Astrocyte of the spinal cord (primary cell): ENCODE measurements at places on chromosomes 7 and 10.

DNA sequence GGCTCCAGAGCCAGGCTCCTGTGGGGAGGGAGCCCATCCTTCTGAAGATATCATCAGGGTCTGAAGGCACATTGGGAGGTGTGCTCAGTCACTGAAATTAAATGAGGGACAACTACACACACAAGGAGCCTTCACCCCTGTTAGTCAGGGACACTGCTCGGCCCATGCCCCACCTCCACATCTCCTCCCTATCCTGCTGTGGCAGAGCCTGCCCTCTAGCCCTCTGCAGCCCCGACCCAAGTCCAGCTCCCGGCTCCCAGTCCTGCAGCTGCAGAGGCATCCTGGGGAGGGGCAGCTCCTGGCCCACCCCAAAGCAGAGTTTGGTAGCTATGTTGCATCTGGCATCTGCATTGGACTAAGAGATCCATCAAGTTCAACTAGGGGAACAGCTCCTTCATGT lies 136.3 kb downstream of the ZNF248 start:
- DNase-seq, result no peak

DNA sequence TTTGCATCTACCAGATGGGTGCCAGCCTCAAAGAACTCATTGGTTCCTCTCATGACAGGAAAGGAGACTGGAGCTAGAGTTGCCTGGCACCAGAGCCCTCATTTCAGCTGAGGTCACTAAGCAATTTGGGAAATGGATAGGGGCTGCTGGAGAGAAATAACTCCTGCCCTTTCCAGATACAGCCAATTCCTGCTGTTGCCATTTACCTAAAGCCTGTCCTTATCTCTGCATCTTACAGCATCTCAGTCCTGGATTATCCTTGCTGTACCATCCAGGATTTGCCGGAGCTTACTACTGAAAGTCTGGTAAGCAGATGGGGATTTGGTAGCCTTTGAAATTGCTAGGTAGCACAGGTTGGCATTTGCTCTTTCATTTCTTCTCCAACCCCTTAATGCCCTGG lies 31.9 kb upstream of the SMKR1 start:
- no peak for DNase-seq

DNA sequence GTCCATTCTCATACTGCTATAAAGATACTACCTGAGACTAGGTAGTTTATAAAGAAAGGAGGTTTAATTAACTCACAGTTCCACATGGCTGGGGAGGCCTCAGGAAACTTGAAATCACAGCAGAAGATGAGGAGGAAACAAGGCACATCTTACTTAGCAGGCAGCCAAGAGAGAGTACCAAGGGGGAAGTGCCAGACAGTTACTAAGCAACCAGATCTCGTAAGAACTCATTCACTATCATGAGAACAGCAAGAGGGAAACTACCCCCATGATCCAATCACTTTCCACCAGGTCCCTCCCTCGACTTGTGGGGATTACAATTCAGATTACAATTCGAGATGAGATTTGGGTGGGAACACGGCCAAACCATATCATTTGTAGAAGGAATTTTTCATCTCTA lies 36.3 kb downstream of the NHLRC2 start:
- DNase-seq, result no peak

DNA sequence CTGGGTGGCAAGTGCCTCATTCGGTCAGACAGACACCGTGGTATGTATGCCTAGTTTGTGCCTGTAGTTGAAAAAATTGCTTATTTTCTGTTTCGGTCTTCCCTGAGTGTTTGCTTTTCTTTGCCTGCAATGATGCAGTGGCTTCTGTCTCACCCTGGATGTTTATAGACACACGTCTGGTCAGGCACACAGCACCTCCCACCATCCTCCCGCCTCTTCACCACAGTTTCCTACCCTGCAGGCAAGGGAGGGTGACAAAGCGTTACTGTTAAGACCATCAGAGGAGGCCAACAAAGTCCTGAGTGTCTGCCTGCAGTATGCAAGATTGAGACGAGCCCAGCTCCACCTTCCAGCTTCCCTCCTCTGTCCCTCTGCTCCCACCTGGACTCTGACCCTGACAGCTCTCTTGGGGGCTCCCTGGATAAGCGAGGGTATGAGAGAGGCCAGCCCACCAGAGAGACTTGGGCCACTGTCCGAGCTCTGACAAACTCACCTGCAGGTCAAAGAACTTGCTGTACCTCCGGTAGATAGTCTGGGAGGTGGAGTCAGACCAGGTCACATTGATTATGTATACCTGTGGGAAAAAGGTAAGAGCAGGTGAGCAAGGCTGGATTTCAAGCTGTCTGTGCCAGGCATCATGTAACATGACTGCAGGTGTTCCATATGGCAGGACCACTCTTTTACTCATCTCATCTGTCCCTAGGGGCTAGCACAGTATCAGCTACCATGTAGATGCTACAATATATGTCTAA lies 54.4 kb downstream of the SH3PXD2A start:
- no peak for DNase-seq

GRCh38 chr7:101179713-101180112 lies 380 bp downstream of the NAT16 start:
- no peak for DNase-seq

DNA sequence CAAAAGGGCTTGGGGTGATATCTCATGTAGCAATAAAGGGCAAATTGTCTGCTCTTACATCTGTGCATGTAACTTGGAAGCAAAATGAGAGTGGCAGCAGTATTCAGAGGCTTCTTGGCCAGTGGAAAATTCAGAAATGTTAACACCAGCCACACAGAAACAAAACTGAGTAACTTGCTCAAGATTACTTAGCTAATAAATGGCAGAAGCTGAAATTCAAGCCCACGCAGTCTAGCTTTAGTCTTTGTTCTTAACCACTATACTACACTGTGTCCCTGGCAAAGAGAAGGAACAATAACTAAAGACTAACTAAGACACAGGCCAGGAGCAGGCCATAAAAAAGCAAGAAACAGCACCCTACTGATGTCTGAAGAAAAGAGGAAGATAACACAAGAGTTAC lies 185.9 kb upstream of the ASAH2 start:
- no peak for DNase-seq

GRCh38 chr10:104330168-104331110 lies 7.8 kb downstream of the ITPRIP start:
- peak; percentile 83 for DNase-seq

DNA sequence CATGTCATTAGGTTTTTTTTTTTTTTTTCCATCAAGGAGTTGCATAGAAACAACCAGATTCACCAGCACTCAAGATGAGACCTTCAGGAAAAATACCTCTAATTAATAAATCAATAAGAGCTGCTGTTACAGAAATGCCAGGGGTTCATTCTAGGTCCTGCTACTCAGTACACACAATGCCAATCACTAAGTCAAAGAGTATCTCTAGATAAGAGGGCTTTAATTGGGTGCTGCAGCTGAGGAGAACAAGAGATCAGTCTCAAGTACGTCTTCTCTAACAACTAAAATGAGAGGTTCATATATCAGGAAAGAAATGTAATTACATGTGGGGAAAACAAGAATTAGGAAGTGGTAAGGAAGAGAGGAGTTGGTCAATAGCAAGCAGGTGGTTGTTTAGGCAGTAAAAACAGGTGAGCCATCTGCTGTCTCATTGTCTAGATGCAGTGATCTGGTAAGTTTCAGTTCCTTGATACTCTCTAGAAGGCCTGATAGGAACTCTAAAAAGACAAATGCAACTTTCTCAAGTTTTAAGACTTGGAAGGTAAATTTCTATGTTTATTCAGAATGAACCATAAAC lies 272.9 kb upstream of the ZWINT start:
- no peak for DNase-seq

DNA sequence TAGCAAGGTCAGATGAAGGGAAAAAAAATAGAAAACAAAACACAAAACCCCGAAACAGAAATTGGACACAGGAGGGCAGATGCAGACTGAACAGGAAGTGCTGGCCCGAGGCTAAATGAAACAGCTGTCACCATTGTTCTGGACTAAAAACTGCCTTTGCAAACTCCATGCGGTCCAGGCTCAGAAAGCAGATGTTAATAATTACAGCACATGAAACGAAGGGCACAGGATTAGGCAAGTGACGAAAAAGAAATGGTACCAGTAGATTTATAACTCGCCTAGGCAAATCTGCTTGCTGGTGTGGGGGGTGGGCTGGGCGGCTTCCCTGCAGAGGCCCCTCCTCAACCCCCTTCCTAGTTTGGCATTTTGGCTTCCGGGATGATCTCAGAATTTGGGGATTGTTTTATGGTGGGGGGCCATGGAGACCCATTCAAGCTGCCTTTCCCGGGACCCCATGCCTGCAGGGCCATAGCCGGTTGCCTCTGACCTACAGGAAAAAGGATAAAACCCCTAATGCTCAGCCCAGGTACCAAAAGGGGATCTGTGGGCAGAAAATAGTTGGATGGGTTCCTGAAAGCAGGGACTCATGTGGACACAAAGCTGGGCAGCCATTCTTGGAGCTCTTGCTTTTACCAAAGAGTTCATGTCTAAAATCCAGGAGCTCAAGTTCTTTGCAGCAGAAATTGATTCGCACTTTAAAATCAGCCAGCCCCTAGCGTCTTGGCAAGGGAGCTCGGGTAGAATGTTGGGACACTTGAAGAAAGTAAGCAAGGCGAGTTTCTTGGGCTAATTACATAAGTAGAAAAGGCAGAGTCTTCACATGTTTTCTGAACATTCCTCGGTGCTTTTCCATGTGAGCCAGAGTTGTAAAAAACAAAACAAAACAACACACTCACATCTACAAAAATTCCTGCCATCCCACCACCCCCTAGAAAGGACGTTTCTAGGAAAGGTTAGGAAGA lies 39.0 kb upstream of the EMX2 start:
- no peak for DNase-seq

GRCh38 chr7:12570534-12571461 lies at the start of gene SCIN:
Gene SCIN (plus strand): TSS chr7:12570720. CDS start chr7:12570787, 67 bp downstream.
- DNase-seq, result peak; percentile 17

DNA sequence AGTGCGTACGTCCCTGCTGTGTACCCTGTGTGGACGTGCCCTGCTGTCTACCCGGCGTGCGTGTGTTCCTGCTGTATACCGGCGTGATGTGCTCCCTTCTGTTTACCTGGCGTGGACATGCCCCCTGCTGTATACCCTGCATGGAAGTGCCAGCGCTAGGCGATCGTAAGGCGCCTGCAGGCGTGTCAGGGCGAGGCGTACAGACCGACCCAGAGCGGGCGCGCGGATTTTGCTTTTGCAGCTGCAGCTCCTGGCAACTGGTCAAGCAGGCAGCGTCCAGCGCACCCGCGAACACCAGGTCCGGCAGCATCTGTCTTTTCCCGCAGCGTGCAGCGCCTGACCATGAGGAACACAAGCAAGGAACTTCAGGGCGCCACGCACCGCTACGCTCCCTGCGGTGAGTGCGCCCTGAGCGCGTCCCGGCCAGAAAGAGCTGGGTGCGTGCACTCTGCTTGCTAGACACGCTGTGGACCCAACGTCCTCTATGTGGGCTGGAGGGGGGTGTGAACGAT lies 680 bp downstream of the C7orf57 start:
- peak; percentile 35 for DNase-seq

DNA sequence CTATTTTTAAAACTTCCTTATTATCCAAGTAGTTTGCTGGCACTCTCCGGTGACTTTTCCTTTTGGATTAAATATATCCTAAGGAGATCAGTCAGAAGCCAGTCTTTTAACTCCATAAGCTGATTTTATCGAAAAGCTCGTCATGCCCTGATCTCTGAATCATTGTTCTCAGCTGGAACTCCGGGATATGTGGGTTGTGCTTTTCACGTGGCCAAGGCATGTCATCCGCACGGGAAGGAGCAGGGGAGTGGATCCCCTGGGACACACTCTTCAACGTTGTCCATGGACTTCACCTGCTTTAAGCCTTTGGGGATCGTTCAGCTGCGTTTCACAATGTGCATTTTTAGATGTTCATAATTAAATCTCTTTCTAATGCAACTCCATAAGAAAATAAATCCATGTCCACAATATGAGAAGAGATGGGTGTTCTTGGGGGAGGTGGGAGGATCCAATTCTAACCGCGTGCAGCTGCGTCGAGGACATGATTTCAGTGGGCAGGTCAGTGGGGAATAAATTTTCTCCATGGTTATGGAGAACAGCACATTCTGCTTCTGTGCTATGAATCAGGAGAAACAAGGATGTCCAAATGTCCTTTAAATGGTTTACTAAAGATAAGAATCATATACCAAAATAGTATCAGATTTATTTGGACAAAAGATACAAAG lies 229.5 kb upstream of the ADARB2 start:
- DNase-seq, result no peak

GRCh38 chr7:137836113-137836509 lies 10.7 kb downstream of the DGKI start:
- DNase-seq, result peak; percentile 48

DNA sequence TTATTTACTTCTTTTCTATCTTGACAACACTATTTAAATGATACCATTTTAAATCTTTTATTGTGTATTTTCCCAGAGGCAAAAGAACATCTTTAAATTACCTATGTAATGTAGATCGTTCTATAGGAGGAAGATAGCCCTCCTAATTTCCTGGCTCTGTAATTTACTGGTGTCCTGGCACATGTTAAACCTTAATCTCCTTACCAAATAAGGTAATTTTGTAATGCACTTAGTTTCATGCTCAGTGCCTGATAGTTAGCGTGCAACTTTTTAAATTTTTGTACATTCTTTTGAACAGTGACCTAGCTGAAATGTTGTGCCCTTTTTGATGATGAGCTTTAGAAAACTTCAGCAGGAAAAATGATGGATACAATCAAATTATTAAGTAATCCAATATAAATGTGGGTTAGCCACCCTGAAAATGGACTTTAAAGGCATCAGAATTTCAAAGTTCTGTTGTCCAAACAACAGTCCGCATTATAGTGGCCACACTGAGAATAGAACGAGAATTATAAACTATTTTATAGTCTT lies 81.4 kb downstream of the ABCB5 start:
- DNase-seq, result no peak
